Epithelial cell of prostate (primary cell): ENCODE measurements at places on chromosomes 1 and 21.
A peak's percentile ranks its signal among the peaks of the same experiment; 100 is the strongest.

DNA sequence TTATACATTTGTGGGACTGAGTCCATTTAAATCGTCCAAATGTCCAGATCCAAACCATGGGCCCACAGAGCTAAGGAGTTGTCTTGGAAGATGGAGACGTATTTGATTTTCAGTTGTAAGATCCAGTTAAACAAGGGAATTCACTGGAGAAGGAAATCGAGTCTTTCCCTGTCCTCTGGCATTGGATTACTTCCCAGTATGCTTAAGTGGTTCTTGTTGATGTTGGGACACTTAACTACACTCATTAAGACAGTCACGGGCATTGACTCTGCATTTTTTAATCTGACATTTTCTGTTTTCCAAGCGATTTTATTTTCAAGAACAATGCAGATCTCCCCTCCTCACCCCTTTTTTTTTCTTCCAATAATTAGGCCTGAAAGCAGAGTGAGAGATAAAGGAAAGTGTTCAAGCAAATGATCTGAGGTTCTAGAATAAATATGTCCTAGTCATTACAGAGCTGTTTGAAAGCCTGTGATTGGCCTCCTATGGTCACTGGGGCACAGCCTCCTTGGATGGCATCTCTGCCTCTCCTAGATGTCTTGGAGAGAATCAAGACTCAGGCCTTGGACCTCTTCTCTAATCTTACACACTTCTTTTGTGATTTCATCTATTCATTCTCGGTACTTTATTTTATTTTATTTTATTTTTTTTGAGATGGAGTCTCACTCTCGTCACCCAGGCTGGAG lies 48.9 kb downstream of the CD247 start:
- no peak for DNase-seq

DNA sequence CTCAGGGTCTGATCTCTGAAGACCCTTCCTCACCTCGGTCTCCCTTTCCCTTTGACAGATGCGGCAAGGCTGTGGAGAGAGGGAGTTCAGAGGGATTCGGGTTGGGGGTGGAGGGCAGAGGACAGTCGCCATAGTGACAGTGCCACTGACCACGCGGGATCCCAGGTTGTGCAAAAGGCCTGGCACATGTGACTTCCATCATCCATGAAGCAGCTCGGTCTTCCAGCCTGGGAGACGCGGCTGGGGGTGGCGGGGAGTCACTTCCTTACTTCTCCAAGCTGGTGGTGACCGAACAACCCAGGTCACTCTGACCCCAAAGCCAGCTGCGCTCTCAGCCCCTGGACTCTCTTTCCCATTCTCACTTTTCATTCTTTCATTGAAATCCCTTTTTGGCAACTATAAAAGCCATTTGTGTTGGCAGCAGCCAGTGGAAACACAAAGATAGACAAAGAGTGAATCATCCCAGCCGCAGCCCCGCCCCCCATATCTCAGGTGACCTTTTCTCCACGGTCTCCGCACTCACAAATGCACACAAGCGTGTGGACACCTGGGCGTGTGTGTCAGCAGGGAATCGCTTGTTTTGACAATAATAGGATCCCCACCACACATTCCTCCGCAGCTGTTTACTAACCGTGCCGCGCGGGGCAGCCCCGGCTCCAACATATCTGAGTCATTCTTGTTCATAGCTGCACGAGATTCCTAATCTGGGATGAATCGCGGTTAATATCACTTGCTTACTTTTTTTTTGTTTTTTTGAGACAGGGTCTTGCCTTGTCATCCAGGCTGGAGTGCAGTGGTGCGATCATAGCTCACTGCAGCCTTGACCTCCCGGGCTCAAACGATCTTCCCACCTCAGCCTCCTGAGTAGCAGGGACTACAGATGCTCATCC lies 68.3 kb downstream of the DHRS3 start:
- DNase-seq, result peak; percentile 90

DNA sequence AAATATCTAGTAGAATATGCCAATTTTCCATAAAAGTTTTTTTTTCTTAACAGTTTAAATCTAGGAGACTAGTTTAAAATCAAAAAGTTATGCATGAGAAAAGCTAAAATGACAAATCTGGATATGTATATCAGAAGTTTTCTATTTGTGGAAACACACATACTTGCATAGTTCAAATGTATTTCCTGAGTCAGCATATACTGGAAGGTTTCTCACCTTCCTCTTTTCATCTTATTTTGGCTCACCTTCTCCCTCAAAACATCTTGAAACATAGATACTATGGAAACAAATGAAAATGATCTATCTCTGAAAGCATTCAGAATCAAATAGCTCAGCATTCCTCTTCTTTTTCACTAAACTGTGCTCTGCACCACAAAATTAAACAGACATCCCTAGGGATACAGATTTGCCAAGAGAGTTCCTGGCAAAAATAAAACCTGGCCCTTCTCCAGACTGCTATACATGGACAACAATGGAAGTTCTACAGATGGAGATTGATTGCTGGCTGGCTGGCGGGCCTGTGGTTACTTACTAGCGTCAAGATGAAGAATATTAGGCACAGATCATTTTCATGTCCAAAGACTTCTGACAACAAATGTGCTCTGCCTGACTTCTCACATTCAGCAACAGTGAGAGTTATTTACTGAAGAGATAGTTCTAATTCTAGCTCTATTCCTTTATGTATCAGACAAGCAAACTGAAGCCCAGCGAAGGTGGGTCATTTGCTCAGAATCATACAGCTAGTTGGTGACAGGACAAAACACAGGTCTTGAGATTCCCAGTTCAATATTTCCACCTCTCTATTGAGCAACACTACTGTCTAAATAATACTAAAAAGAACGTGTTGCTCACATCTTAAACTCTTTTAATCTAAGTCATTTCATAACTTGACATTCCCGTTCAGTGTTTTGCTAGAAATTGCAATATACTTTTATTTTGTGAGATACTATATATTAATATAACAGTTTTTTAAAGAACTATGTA lies 26.6 kb downstream of the DIPK1A start:
- DNase-seq, result no peak

DNA sequence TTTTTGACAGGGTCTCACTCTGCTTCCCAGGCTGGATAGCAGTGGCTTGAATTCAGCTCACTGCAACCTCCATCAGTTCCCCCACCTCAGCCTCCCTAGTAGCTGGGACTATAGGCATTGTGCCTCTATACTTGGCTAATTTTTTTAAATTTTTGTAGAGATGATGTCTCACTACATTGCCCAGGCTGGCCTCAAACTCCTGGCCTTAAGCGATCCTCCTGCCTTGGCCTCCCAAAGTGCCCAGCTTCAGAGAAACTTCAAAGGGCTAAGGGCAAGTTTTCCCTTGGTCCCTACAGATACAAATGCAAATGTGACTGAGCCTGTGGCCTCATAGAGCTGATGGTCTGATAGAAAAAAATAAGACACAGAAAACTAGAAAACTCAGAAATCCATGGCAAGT lies 52.9 kb upstream of the PRRC2C start:
- no peak for DNase-seq

DNA sequence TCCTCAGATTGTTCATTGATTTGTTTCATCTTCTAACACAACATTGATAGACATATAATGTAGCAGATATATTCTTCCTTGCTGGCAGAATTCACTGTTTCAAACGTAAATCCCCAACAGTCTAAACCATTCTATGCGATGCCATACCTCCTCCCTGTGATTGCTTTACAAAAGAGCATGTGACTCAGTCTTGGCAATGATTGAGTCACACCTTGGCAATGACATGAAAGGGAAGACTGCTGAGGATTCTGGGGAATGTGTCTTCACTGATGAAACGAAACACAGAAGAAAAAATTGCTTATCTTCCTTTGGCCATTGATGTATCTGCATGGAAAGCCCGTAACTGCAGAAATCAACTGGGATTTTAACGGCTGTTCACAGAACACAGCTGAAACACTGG lies 409.6 kb upstream of the ZRANB2 start:
- DNase-seq, result peak; percentile 10
